ENCODE measurements at places on chromosomes 4 and X.

GRCh38 chr4:185536411-185536709 is 1.1 kb upstream of the PDLIM3 start:
- no peak for DNase-seq

GRCh38 chr4:142402900-142403299 is 443.2 kb downstream of the INPP4B start:
- DNase-seq = no peak

- no peak for DNase-seq
These were observed 87.6 kb downstream of the SORCS2 start for GRCh38 chr4:7279902-7280301.

DNA sequence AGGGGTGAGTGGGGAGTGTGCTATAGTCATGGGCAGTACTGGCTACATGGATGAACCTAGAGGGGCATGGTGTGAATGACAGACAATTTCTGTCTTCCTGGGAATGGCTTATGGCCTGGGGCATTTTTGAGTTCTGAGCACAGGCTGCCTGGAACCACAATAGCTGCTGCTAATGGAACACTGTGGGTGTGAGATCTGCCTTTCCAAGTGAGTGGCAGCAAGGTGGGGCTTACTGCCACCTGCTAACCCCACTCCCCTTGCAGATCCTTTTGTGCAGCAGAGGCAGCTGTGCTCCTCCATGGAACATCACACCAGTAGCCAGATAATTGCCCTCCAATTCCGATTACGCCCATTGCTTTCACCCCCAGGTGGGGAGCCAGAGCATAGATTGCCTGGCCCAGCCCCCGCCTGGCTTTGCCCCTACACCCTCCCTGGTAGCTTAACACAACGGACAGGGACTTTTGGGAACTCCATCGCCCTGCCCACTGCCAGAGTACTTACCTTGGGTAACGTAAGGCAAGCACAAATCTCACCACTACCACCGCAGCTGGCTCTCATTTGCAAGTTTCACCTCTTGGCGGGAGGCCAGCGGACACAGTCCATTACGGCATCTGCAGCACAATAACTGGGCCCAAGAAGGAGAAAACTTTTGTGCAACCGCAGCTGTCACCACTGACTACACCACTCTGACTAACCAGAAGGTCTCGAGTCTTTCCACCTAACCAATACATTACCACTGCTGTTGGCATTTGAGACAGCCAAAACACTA is 421.2 kb upstream of the NWD2 start:
- DNase-seq = no peak

- no peak for DNase-seq
These were observed 19.0 kb upstream of the PDE5A start for GRCh38 chr4:119647558-119647957.

GRCh38 chrX:34848281-34848680 is 94.3 kb upstream of the FAM47B start:
- DNase-seq = no peak

DNA sequence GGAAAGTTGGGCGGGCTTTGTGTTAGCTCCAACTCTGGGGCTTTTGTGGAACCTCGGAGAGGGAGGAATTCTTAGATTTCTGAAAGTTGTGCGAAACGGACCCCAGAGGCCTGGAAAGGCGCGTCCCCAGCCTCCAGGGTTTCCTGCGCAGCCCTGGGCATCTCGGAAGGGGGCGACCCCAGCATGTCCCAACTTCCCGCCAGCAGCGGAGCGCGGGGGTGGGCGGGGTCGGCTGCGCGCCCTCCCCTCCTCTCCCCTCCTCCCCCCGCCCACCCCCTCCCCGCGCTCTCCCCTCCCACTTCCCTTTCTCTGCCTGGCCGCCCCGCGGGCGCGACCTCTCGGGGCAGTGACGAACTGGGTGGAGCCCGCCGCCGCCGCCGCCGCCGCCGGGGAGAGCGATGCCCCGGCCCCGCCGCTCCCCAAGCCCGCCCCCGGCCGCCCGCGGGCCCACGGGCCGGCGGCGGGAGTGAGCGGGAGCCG is 16.8 kb downstream of the PTTG2 start:
- peak; percentile 74 for DNase-seq

DNA sequence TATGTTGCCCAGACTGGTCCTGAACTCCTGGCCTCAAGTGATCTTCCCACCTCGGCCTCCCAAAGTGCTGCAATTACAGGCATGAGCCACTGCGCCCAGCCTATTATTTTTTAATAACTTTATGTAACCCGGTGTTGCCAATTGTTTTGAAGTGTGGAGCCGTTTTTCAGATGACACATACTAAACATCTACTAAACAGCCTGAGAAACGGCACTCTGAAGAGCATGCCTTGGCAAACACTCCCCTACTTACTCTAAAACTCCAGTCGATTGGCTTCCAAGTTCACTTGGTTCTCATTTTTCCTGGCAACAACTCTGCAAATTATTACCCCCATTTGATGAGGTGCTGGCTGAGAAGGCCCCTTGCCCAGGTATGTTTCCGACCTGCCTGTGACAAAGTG is 131.1 kb downstream of the GPR143 start:
- no peak for DNase-seq

DNA sequence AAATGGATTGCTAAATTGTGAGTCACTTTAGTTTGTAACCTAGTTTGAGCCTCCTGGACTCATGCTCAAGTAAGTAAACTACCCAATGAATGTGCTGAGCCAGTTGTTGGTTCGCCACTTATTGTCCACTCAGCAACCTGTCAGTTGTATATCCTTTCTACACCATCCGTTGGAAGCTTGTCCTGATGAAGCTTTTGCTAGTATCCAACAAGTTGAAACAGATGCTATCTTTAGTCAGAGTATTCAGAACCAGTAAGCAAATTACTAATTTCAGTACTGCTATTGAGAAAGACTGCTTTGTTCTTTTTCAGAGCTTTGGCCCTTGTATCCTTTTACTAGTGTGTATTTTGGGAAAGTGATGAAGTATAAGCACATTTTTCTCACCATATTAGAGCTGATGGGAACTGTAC is 4.3 kb upstream of the NAA15 start:
- no peak for DNase-seq

DNA sequence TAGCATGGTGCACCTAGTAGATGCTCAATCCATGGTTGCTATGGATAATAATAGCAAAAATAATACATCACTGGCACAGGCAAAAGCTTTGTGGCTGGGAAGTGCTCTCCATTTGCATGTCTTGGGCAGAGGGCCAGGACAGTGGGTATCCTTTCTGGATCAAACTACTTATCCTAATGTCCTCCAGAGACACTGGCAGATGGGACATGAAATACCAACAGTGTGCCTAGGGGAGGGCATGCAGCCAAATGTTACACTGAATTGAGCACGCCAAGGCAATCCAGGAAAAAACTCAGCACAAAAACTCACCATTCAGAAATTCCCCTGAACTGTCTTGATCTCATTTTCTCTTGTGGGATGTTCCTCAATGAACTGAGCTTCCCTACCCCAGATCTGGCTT is 98.6 kb upstream of the SCML1 start:
- no peak for DNase-seq

DNA sequence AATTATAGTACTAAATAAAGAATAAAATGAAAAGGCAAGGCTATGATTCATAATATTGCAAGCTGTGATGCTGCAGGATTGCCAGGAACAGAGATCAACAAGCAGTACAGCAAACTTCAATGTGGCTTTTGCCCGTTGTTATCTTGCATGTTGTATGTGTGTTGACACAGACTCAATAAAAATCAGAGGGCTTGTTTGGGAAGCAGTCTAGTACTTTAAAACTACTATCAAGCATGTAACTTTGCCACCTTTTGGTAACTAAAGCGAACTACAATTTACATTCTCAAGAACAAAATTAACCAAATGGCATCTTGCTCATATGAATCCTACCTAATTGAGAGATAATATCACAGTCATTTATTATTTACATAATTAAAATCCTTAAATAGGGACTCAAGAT is 79.8 kb upstream of the GPM6A start:
- DNase-seq = no peak

GRCh38 chr4:105208561-105208960 is 61.9 kb downstream of the TET2 start:
- DNase-seq = no peak

DNA sequence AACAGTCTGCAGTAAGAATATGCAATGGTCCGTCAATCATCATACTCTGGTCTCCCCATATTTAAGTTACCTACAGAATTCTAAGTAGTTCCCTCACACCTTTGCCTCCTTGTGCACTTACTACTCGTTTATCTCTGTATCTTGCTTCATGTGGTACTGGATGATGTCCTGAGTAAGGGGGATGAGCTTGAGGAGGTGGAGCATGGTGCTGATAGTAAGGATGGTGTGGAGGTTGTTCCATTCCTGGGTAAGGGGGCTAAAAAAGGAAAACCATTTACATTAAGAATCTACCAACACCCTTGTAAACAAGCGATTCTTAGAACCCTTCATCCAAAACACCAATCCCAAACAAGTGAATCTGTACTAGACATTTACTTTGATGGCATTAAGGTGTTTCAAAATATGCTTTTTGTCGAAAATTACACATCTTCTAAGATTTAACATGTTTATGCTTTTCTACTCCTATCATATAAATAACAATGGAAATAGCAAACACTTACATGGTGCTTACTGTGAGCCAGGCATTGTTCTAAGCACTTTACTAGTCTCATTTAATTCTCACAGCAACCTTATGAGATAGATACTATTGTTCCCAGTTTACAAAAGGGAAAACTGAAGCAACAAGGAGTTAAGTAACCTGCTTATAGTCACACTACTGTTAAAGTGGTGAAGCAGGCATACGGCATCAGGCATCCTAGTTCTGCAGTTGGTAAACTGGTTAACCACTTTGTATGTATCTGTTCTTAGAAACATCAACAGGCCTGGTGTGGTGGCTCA is 33.5 kb downstream of the YTHDC1 start:
- DNase-seq = no peak

DNA sequence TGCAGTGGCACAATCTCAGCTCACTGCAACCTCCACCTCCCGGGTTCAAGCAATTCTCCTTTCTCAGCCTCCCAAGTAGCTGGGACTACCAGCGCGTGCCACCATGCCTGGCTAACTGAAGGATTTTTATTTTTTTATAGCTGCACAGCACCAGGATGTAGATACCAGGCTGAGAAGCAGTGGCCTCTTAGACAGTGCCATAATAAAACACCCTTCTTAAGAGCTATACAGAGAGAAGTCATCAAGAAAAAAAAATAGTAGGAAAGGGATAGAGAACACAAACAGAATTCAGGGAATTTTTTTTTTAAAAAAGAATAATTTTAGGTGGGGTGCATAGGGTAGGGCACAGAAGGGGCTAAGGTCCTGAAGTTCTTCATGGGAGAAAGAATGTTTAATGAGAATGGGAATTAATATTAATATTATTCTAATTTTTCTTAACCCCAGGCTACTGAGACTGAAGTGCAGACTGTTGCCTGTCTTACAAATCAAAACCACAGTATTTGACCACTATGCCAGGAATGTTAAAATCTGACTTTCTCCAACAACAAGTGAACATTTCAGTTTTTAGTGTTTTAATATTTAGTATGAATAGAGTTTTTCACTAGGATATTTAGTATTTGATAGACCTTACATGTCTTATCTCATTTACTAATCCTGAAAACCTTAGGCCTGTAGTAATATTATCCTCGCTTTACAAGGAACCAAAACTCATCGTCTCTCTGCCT is 146.7 kb downstream of the KCNIP4 start:
- DNase-seq = no peak

GRCh38 chrX:11478911-11479310 is 185.7 kb downstream of the AMELX start:
- DNase-seq = no peak

DNA sequence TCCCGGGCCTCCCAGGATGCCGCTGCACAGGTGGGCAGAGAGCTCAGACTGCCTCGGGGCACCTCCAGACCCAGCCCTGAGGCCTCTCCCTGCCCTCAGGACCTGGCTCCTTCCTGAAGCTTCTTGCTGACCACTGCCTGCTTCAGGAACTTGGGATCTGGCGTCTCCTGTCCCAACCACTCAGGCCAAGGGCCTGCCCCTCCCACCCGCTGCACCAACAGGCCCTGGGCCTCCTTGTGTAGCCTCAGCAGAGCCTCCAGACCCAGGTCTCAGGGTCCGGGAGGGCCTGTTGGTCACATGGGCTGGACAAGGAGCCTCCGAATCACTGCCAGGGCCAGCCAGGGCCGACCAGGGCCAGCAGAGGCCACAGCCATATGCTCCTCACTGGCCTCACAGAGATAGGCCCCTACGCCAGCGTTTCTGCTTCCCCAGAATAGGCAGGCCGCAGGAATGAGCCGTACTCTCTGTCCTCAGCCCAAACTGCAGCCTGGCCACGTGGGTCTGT is 2.8 kb downstream of the MXD4 start:
- no peak for DNase-seq

- DNase-seq = no peak
These were observed 30.8 kb upstream of the MXD4 start for GRCh38 chr4:2292646-2293108.

DNA sequence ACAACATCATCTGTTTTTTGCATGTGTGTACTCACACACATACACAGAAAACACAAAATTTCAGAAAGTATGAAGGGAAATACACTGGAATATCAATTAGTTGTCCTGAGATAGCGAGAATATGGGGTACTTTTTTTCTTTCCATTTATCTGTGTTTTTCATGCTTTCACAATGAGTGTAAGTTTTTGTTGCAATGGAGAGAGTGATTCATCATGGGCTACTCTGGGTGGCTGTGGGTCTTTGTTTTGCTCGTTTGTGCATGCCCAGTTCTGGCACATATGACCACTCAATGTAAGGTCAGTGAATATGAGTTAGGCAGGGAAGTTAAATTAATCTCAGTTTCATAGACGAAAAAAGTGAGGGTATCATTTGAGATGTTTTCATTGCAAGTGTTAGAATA is 26.9 kb downstream of the XK start:
- DNase-seq = no peak

GRCh38 chrX:16063141-16063540 is 60.2 kb upstream of the GRPR start:
- DNase-seq = no peak

- DNase-seq = no peak
These were observed 24.6 kb upstream of the ANTXR2 start for GRCh38 chr4:80097400-80098177.

DNA sequence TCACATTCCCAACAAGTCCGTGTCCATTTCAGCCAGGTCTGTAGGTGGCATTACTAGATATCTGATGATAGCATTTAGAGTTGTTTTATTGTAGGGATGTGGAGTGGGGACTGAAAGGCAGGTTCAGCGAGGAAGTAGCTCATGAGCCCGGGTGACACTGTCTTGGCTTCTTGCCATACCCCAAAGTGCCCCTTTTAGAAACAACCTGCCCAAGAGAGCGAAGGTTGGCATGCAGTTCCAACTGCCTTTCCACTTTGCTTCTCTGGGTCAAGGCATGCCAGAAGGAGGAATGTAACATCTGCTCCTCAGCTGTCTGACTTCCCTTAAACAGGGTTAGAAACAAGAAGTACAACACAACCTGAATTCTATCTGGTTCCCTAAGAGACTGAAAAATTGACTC is 9.0 kb downstream of the GRIA3 start:
- DNase-seq = no peak

DNA sequence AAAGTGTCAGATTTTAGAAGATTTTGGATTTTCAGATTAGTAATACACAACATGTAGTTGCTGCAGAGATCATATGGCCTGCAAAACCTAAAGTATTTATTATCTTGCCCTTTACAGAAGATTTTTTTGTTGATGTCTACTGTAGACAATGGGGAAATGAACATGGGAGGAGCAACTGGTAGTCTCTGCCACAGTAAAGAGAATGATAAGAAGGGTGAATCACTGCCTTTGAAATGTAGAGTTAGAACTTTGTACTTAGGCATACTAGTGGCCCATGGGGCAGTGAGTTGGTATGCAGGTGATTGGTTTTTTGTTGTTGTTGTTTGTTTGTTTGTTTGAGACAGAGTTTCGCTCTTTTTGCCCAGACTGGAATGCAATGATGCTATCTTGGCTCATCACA is 50.1 kb downstream of the GAB1 start:
- DNase-seq = no peak
